DMS53 (cell line): ENCODE measurements at places on chromosomes 7 and 10.
A peak's percentile ranks its signal among the peaks of the same experiment; 100 is the strongest.

DNA sequence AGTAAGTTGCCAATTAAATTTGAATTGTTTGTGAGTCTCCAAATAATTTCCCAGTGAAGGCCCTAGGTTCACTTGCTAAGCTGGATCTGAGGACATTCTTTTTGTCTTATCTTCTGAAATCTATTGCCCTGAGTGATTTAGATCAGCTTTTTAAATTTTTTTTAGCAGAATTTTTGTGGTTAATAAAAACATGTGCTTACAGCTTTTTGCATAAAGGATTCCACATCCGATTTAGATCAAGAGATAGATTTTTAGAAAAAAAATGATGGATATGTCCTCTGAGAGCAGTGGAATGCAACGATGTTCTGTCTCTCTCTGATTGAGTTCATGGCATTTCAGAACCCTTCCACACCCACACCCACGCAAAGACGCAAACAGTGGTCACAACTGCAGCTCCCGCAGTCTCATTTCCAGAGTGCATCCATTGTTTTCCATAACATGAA is 358.8 kb downstream of the SUGCT start:
- no peak for DNase-seq

GRCh38 chr7:14739168-14739840 is 163.2 kb downstream of the DGKB start:
- peak; percentile 87 for DNase-seq

- DNase-seq, result peak; percentile 81
Observed at GRCh38 chr7:11193131-11193867, 219.6 kb downstream of the PHF14 start.

DNA sequence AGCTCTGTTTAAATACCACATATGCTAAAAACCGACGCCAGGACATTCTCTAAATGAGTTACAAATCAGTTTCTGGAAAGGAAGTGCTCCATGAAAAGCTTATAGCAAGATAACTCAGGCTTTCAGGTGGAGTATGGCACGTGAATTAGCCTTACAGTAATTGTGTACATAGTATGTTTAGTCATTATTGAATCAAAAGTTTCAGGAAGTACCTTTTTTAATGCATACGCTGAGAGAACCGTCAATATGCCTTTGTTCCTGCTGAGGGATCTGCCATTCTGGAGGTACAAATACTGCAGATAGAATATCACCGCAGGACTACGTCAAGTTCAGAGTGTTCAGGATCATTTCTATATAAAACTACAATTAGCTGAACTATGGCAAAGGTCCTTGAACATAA is 45.7 kb downstream of the ANKMY2 start:
- DNase-seq, result peak; percentile 80

GRCh38 chr7:99253369-99253768 is 19.3 kb upstream of the MYH16 start:
- no peak for DNase-seq

DNA sequence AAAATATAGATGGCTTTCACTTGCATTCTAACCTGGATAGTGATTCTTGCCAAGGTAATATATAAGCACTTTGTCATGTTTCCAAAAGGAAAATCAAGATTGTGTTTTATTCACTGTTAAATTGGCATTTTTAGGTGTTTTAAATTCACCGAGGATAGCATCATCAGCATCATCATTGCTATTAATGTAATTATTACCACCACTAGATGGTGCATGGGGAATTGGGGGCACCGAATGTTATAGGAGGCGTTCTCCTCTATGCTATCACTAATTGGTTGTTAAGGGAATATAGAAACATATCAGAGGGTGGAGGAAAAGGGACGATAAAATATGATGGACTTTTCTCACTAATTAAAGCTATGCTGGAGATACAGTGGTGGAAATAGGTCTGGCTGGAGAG is 95.5 kb downstream of the CELF2 start:
- DNase-seq, result no peak

DNA sequence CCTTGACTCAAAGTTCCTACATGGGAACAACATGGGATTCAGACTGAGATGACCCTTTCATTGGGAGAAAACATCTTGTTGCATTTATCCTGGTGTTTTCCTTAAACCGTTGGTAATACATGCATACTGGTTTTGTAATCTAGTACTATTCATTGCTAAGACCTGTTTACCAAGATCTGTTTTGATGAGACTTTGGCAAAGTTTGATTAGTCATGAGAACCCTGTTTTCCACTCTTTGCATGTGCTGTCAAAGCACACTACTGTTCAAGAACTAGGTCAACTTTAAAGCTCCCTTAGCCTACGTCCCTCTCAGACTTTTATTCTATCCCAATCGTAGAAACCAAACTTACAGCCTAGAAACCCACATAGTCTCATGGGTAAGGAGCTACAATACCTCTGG is 650.9 kb downstream of the GATA3 start:
- DNase-seq, result no peak

DNA sequence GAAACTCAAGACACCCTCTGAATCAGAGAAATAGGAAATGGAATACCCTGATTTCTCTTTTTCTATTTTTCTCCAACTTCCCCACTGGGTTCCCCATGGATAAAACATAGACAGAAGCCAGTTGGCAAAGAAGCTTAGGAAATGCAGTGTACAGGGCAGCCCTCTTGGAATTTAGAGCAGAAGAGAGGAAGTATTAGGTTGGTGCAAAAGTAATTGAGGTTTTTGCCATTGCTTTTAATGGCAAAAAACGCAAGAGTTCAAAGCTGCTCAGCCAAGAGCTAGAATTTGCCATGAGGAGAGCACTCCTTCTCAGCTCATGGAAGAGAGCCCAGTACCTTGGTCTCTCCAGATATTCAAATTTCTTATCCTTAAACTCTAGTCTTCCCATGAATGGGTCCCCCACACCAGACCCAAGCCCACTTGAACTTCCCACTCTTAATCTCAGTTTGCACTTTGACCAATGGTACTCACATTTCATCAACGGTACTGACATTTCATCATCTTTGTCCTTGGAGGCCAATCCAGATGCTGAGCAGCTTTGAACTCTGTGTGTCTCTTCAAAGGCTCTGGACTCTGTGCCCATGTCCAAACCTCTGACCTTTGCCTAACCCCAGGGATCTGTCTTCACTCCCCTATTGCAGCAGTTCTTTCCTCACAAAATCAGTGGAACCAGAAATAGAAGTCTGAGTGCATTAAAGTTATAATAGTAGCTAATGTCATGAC is 73.2 kb upstream of the PPP1R3C start:
- DNase-seq, result no peak

DNA sequence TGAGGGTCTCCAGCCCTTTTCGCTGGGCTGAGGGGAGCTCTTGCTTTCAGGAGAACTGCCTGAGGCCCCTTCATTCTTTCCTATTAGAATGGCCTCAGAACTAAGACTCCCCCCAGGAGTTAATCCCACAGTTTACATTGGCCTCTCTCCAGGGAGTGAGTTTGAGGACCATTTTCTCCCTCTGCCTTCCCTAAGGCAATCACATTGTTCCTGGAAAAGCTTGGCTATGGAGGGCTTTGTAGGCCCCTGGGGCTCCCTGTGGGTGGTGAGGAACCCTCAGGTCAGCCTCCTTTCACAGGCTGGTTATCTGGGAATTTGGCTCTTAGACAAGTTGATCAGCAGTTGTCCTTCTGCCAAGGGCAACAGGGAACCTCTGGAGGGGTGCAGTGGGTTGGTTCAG is 343.7 kb downstream of the RPS24 start:
- DNase-seq, result no peak

- no peak for DNase-seq
Observed at GRCh38 chr7:37112876-37113275, 335.8 kb downstream of the ELMO1 start.

GRCh38 chr10:74047871-74048270 is 50.0 kb downstream of the VCL start:
- DNase-seq, result no peak

DNA sequence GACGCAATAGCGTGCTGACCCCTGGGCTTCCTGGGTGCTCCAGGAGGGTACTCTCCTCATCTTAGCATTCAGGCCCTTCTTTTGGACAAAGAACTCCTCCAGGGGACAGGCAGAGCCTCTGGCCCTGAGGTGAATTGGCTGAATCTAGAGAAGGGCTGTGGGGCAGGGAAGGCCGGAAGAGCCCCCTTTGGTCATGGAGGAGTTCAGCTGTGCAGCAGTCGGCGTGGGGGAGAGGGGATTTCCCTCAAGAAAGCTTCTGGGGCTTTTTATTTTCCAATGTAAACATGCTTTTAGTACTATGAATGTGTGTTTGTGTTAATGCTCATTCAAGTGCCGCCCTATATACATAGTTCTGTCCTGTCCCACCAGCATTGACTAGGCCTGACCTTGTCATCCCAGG is 38.8 kb downstream of the FIGNL1 start:
- no peak for DNase-seq

DNA sequence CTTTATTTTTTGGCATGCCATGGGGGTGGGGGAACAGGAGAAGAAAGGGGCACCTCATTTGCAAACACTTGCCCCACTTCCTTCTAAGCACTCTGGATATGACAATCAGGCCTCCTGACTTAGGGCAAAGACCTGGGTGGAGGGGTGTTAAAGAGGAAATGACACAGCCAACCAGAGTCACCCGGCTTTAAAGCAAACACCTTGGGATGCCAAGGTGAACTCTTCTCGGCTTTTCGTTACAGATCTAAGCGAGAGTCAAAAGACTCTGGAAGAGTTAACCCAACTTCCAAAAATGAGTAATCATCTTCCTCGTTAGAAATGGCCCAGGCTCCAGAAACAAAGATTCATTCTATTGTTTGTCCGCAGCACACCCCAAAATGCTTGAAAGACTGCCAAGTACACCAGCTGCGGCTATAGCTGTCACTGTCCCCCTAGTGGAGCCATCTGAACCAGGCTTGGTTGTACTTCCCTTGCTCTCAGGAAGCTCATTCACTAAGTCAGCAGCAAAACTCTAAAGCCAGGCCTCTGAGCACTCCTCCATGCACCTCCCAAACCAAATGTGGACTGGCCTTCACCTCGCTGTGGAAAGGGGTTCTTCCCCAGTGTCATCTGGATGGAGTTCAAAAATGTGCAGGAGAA is 24.8 kb downstream of the FAM53B start:
- DNase-seq, result no peak

- no peak for DNase-seq
Observed at GRCh38 chr7:41679566-41679965, 23.3 kb downstream of the INHBA start.

- peak; percentile 76 for DNase-seq
Observed at GRCh38 chr10:73889014-73889413, 14.7 kb upstream of the CAMK2G start.

DNA sequence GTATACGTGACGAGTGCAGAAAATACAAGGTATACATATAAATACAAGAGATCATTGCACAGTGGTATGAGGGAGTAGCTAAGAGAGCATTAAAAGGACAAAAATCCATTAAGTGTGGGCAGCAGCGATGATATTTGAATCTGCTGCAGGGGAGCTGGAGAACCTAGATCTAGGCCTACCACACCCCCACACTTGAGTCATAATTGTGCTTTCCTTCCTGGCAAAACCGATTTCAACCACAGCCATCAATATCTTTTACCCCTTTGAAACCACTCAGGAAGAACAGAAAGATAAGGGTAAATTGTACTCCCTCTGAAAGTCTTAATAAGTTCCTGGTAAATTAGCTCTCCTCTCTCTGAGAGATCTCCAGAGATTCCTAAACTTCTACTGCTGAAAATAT is 345.0 kb downstream of the SORCS1 start:
- no peak for DNase-seq

DNA sequence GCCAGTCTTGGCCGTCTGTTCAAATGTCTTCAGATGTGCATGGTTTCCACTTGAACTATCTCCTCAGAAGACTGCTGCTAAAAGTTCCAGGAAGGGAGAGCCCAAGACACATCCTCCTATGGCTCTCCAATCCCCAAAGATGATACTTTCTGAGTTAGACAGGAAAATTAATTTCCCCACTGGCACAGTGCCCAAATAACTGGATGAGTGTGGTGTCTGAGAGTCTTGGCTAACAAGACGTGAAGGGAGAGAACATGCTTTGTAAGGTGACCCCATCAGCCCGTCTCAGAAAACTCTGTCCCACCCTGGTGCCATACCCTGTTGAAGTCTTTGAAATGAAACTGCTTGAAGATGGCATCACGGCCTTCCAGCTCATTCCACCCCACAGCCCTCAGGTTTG is 2.9 kb downstream of the PCBD1 start:
- no peak for DNase-seq

GRCh38 chr7:77450054-77450453 is 33.9 kb upstream of the GSAP start:
- DNase-seq, result no peak

DNA sequence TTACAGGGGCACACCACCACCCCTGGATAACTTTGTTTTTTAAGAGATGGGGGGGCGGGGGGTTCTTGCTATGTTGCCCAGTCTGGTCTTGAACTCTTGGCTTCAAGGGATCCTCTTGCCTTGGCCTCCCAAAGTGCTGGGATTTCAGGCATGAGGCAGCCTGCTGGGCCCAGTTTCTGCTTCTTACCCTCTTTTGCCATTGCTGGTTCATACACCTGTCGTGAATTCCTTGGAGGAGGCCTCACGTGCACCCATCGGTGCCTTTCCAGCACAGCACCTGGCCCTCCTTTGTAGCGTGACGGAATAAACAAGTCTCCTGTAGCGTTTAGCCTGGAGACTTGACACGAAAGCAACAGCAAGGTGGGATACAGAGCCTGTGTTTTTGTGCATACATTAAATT is 75.5 kb downstream of the CARD11 start:
- peak; percentile 68 for DNase-seq

GRCh38 chr7:128446306-128446705 is 9.4 kb upstream of the HILPDA start:
- DNase-seq, result no peak

GRCh38 chr10:22672319-22673090 is 41.9 kb downstream of the PIP4K2A start:
- peak; percentile 59 for DNase-seq

DNA sequence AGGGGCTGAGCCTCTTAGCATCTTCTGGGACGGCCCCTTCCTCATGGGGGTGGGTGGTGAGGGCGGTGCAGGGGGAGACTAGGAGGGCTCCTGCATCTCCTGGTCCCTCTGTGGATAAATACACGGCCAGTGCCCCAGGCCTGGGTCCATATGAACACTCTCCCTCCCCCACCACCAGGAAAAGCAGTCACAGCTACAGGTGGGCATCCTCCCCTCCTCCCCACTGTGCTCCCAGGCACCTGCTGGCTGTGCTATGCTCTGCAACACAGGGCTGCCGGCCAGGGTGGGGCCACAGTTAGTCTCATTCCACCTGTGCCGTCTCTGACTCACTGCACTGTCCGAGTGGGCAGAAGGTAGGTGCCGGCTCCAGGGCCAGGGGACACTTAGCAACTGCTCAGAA is 87.3 kb upstream of the INSIG1 start:
- no peak for DNase-seq

- DNase-seq, result no peak
Observed at GRCh38 chr7:84617265-84618030, 422.9 kb upstream of the SEMA3A start.

DNA sequence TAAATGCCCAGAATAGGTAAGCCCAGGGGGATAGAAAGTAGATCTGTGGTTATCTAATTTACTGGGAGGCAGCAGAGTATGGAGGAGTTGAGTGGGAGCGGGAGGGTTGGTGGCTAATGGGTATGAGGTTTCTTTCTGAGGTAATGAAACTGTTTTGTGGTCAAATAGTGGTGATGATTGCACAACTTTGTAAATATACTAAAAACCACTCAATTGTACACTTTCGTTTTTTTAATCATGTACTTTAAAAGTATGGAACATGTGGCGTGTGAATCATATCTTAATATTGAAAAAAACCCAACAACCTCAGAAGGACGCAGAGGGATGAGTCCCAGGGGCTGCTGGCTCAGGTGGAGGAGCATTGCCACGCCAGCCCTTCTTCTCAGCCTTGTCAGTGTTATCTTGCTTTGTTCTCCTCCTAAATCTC is 118.1 kb downstream of the WDR11 start:
- DNase-seq, result no peak
